ENCODE measurements at places on chromosomes 16 and 17.
A peak's percentile ranks its signal among the peaks of the same experiment; 100 is the strongest.

DNA sequence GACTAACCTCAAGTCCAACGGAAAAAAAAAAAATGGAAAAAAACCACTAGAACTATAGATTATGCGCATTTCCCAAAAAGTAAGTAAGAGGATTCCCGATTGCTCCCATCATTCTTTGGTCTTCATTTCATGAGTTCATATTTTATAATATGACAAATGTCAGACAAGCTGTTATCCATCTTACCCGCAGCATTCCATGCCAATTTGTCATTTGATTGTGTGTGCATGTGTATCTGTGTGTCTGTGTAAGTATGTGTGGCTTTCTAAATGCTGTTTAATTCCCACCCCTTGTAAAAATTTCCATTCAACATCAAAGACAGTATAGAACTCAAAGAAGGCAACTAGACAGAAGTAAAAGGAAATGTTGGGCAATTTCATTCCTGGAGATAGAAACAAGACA is 434.1 kb downstream of the CDH11 start:
- no peak for DNase-seq

GRCh38 chr17:57092171-57092570 is 7.1 kb downstream of the AKAP1 start:
- DNase-seq, result peak; percentile 29

DNA sequence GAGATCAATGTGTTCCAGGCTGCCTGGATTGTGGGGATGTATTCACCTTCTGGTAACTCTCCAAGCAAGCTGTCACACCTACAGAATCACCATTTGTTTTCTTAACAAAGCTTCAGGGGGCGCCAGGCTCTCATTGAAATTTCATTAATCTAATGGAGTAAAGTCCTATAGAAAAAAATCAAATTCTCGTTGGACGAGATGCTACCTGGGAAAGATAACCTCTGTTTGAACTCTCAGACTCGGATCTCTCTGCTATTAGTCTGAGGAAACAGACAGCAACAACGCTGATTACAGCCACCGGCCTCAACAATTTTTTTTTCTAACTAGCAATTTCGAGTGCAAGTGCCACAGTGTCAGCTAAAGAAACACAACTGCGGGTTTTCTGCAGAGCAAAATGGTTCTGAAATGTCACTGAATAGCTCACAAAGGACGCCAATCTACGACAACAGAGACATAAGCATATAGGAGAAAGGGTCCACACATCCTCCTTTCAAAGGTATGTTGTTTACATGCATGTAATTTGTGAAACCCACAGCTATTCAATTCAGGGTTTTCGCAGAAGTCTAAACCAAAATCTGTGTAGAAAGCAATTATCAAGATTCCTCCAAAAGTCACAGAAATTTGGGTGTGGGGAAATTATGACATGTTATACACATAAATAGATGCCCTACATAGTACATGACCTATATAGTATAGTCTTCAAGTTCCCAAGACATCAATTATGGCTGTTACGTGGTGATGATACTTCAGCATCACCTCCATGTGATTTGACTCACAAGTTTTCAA is 135.8 kb downstream of the SKAP1 start:
- DNase-seq, result no peak

- no peak for DNase-seq
Observed at GRCh38 chr16:11624636-11625607, 38.2 kb upstream of the LITAF start.

DNA sequence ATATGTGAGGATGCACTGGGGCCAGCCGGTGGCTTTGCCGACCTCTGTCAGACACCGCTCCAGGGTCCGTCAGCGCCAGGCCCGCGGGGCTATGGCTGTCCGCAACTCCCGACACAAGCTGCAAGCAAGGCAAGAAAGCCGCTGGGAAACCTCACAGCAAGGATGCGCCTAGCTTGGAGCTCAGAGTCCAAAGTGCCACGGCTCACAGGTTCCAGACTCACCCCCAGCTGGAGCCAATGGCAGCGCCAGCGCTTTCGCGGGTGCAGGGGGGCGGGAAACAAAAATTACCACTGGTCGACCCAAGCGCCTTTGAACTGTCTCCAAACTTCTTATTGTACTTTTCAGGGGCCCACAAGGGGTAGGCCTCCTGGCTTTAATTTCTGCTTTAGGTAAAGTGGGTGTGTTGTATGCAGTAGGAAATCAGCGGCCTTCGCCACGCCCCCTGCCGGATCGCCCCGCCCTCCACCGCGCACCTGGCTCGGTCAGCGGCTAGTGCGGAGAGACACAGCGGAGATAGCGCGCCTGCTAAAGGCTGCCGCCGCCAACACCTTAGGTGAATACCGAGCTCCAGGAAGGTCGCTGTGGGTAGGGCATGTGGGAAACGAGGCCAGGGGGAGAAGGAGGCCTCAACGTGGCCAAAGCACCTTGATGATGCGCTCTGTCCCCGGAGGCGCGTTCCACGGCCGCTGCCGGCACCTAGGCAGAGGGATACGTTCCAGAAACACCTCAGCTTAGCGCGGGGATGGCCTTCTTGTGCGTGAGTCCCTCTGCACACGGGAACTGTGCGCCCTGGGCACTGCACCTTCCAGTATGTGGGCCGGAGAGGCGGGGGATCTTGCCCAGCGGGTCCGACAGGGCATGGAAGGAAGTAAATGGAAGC is 61.0 kb upstream of the RBL2 start:
- no peak for DNase-seq

DNA sequence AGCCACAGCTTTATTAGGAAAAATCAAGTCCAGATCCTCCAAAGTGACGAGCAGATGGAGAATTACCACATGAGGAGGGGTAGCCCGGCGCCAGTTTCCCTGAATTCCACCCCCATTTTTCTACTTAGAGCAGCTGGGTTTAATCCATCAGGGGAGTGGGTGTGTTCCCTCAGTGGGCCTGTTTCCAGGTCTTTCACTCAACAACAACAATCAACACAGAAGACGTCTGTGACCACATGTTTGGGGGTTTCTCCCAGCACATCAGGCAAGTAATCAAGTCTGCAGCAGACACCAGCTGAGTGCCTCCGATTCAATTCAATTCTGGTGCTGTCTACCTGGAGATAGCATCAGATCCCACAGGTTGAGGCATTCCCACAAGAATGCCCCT is 6.8 kb downstream of the SLC6A2 start:
- no peak for DNase-seq

GRCh38 chr17:52546493-52546892 is 388.0 kb upstream of the CA10 start:
- DNase-seq, result no peak

- no peak for DNase-seq
Observed at GRCh38 chr16:85653290-85653891, 35.4 kb downstream of the GINS2 start.

DNA sequence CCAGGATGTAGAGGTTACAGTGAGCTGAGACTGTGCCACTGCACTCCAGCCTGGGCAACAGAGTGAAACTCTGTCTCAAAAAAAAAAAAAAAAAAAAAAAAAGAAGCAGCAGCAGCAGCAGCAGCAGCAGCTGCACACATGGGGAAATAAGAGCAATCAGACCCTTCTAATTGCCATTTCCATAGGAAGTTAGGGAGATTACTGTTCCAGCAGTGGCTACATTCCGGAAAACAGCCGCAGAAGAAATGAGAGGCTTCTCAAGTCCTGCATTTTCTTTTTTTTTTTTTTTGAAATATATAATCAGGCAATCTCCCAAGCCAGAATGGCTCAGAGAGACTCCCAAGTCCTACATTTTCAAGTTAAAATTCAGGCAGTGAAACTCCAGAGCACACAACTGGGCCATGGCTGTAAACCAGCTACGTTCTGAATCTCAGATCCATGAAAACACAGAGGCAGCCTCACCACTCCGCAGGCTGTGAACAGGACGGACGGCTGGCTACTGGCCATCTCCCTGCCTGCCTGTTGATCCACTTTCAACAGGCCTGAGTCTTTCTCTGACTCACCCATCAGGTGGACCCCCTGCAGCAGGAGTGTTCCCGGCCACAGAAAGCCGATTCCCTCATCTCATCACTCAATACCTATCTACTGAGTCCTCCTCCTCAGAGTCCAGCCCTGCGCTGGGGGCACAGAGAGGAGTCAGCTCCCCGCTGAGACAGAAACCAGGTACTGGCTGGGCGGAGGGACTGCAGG is 15.0 kb downstream of the TRPV1 start:
- DNase-seq, result peak; percentile 80

DNA sequence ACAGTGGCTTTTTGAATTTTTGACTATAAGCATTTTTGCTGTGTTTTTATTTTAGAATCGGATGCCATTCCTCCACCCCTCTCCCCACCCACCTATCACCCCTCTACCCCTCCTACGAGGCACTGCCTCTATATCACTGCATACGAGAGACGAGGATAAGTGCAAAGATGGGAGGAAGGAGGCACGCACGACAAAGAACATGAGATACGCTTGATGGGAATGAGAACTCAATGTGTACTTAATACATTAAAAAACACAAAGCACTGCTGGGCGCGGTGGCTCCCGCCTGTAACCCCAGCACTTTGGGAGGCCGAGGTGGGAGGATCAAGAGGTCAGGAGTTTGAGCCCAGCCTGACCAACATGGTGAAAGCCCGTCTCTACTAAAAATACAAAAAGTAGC is 8.8 kb upstream of the USP43 start:
- DNase-seq, result no peak

DNA sequence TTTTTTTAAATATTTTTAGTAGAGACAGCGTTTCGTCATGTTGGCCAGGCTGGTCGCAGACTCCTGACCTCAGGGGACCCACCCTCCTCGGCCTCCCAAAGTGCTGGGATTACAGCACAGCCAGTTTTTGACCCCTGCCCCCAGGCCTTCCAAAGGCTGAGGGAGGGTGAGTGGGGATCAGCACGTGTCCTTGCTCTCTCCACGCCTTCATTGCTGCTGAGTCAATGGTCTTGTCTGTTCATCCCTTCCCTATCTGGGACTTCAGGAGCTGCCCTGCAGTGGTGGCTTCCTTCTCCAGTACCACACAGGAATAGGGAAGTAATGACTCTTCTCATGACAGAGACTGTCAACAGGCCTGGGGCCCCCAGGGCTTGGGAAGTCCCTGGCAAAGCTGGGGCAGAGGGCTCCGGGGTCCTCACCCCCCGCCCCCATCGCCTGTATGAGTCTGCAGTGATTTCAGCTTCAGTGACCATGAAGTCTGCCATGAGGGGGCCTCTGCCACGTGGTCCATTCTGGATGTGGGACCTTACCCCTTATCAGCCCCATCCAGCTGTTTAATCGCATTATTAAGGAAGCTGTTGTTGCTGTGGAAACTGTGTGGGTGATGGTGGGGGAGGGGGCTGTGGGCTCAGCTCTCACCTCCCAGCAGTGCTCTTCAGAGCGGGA is 6.1 kb downstream of the ABCC3 start:
- DNase-seq, result no peak

GRCh38 chr17:68624381-68624780 is 23.2 kb upstream of the FAM20A start:
- DNase-seq, result no peak

DNA sequence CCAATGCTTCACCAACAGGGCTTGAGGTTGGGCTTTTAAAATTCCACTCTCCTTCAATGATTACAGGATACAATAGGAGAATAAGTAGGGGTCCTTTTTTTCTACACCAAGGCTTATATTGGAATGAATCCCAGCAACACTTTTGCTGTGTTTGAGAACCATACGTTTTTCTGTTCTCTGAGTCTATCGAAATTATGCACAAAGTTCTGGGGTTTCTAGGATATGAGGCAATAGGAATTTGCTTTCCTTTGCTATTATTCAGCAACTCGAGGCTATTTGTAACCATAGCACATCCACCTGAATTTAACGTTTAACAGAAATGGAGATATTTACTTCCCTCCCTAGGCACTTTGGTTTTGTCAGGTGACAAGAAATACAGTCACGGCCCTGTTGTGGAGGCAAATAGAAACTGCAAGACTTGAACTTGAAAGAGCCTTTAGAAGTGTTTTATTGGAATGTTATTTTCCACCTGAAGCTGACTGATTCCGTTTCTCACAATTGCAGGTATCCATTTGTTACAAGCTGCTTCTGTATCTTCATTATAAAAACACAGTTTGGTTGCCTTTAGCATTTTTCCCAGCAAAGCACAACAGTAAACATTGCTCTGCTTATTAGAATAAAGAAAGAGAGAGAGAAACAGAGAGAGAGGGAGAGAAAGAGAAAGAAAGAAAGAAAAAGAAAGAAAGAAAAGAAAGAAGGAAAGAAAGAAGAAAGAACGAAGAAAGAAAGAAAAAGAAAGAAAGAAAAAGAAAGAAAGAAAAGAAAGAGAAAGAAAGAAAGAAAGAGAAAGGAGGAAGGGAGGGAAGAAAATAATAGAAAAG is 109.6 kb downstream of the HS3ST3A1 start:
- DNase-seq, result no peak

GRCh38 chr17:49454050-49454449 is 39.4 kb upstream of the PHB1 start:
- no peak for DNase-seq

DNA sequence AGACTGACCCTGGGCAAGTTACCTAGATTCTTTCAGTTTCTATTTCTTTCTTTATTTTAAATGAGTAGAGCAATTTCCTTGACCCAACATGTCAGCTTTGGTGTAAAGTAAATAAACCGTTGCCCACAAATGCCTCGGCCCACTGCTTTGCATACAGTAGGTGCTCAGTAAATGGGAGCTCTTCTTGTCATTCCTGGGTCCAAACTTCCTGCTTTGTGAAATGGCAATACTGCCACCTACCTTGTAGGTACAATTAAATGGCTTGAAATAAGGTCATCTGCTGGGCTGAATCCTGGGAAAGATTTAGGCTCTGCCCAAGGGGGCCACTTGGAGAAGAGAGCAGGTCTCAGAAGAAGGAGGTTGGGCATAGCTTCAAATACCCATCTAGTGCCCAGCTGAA is 253.0 kb downstream of the HS3ST3B1 start:
- no peak for DNase-seq

GRCh38 chr16:11100239-11100750 is 155.7 kb downstream of the SOCS1 start:
- peak; percentile 93 for DNase-seq

All from skeletal muscle cell (primary cell).